ENCODE measurements at places on chromosomes 11 and 22.

DNA sequence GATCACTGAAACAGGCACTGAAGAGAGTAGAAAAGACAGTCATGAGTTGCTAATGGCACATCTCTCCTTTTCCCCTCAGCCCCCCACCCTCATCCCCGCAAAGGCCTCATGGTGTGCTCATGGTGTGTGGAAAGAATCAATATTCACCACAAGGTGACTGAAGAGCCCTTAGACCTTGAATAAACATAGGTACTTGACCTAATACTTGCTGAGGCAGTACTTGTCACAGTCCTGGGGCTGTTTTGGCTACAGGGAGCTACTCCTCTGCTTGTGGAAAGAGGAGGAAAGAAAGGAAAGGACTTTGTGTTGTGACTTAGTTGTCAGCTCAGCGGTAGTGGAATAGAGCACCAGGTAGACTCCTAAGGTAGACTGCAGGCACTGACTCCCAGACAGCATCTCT, 537.8 kb upstream of the CCDC179 start:
- no peak for DNase-seq

- DNase-seq, result no peak
These were observed 9.0 kb upstream of the AHNAK start for GRCh38 chr11:62555464-62556107.

- DNase-seq, result no peak
These were observed 1206.3 kb upstream of the CNTN5 start for GRCh38 chr11:97814325-97814959.

DNA sequence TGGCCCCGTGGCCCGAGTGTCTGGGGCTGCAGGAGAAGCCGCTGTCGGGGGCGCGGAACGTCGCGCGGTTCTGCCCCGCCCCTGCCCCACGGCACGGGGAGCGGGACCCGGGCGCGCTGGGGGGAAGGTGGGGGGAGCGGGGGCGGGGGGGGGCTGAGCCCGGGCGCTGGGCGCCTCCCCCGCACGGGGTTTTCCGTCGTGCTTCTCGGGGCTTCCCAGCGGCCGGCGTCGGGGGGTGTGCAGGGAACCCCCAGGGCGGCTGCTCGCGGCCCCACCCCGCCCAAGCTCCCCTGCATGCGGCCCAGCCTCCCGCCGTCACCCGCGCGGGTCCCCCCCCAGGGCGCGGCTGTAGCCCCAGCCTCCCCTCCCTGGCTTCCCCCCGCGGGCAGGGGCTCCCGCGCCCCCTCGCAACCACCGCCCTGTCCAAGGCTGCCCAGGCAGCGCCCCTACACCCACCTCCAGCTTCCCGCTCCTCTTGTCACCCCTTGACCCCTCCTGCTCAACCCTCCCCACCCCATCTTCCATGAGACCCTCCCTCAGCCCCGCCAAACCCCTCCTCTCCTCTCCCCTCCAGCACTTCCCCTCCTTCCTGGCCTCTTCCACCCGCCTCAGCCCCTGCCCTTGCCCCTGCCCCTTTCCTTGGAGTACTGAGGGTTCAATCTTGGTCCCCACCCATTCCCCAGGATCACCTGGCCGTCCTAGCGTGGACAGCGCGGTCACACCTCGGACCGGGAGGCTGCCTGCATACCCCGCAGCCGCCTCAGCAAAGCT, 1.7 kb downstream of the IL17REL start:
- DNase-seq, result peak; percentile 19

DNA sequence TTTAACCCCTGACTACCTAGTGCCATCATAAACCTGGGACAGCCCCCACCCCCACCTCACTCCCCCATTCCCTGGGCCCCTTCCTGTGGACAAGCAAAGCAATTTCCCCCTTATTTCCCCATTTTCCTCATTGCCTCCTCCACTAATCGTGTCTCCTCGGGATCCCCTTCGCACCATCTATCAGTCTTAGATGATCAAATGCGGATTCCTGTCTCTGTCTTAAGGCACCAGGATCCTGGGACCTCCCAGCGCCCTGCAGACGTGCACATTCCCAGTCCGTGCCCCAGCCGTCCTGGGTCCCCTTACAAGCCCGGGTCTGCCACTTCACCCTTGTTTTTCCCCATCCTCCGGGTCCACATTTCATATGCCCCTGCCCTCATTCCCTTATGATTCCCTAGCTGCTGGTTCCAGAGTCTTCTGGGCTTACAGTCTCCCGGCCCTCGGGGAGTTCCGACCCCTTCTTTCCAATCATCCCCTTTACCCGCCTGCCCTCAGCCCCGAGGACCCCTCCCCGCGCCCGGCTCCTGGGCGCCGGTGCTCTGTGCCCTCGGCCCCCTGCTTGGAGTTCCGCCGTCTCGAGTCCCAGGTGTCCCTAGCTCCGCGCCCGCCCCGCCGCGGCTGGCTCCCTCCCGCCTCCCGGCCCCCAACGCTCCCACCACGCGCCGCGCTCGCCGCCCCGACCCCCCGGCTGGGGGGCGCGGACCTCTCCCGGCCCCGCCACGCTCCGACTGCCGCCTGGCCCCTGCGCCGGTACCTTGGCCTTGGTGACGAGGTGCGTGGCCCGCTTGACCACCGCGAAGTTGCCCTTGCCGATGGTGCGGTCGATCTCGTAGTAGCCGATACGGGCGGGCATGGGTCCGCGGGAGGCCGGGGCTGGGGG, 599 bp downstream of the SIK3 start:
- DNase-seq, result peak; percentile 56

DNA sequence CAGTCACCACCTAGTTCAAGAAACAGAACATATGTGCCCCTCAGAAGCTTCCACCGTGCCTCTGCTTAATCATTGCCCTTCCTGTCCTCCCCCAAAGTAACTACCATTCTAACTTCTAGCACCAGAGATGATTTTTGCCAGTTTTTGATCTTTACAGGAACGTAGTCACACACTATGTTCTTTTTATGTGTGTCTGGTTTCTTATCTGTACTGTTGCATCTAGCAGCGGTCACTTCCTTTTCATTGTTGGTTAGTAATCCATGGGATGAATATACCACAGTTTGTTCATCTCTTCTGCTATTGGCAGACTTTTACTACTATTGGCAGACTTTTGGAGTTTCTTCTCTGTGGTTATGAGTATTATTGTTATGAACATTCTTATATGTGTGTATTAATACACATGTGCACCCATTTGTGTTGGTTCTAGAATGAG, 34.6 kb downstream of the SPECC1L start:
- DNase-seq, result no peak

GRCh38 chr22:32926600-32926999, 125.1 kb downstream of the TIMP3 start:
- DNase-seq, result no peak

GRCh38 chr11:86464509-86465221, 90.0 kb downstream of the CCDC81 start:
- no peak for DNase-seq

- DNase-seq, result no peak
These were observed 5.5 kb upstream of the SIGIRR start for GRCh38 chr11:420054-420910.

DNA sequence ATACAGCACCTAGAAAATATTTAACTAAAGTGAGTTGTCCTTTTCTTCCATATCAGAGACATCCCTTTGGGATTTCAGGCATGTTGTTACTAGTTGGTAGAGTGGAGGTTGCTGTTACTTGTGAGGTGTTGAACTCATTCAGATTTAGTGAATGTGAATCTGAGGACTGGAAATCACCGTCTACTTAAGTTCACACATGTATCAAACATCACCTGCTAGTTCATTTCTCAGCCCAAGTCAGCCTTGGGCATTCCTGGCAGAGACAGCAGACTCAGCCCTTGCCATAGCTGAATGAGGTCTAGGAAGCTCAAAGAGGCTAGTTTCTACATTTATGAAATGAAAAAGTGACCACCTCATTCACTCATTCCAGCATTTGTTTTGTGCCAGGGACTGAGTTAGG, 9.7 kb downstream of the KDELR3 start:
- no peak for DNase-seq

GRCh38 chr11:131279654-131280384, 90.6 kb upstream of the NTM start:
- DNase-seq, result no peak

DNA sequence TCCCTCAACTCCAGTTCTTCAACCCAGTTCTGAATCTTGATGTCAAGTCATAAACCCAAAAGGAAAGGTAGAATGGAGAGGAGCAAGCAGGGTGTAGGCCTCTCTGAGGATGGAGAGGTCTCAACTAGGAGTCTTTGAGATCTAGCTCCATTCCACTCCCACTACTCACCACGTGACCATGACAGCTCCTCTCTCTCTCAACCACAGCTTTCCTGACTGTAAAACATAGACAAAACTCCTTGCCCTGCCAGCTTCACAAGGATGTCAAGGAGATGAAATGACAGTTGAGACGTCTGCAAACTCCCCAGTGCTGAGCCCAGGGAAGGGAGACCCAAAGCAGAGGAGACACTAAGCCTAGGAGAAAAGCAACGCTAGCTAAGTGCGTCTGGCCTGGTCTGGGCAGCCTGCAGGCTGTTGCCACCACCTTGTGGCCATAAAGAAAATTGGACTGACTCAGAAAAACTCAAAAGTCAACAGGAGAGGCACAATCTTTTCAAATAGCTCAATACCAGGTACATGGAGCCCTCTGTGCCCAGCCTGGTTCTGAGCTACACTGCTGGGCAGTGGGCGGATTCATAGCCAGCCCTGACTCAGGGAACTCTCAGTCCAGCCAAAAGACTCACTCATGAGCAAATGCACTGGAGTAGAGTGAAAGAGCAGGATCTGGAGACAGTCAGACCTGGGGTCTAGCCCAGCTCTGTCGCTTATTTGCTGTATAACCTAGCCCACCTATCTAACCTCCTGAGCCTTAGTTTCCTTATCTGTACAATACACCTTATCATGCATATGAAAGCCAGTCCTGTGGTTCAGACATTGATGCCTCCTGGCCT, 3.4 kb downstream of the CLPB start:
- DNase-seq, result no peak
